Inflammatory macrophage treated with lipopolysaccharide for 1 hour (primary cell): ENCODE measurements at places on chromosomes 2 and 18.

- no peak for DNase-seq
Observed at GRCh38 chr2:126770466-126770865, 114.5 kb downstream of the GYPC start.

GRCh38 chr2:8653485-8653884 is 28.4 kb upstream of the ID2 start:
- no peak for DNase-seq

- DNase-seq: no peak
Observed at GRCh38 chr18:65811307-65811706, 60.5 kb downstream of the CDH7 start.

DNA sequence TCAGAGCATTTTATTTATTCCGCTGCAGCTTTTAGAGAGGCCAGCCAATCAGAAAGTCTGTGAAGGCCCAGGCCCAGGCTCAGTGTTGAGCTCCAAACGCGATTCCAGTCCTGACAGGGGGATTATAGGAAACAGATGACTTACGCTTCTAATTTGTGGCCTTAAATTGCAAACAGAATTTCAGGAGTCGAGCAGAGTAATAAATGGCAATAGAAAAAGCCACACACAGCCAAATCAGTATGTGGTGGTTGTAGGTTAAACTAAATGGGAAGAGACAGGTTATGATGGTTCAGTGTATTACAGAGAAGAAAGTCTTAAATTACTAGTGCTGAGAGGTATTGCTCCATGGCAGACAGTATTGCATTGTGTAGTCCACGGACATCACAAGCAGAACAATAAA is 131.0 kb upstream of the ZEB2 start:
- no peak for DNase-seq

DNA sequence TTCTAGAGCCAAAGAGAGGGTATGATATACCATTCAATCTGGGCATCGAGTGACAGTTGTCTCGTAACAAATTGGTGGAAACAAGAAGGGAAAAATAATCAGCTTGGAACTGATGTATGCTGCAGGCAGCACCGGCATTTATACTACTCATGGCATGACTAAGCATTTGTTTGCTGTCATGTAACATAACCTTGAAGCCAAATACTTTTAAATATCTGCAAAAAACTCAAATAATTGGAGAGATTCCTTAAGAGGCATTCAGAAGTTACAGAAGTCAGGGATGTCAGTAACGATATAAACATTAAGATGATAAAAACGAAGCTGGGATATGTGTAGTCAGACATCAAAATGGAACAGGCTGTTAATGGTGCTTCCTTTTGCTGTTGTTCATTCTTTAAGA is 157.3 kb upstream of the MMADHC start:
- no peak for DNase-seq

DNA sequence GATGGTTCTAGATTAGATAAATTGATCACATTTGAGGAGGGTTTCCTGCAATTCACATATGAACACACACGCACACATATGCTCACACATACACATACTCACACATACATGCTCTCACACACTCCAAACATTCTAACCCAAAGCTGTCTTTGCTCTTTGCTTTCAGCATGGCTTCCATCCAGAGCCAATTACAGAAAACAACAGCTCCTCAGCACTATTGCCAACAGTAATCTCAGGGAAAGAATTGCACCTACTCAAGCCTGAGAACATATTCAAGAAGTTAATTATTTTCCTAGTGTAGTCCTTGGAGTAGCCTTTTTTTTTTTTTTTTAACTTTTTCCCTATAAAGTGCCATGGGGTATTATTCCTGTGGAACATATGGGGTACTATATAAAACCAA is 246.9 kb upstream of the PARD3B start:
- DNase-seq: no peak

- DNase-seq: no peak
Observed at GRCh38 chr2:7356909-7357584, 439.8 kb downstream of the RNF144A start.
